AG04450 (cell line): ENCODE measurements at places on chromosomes 3 and 15.

DNA sequence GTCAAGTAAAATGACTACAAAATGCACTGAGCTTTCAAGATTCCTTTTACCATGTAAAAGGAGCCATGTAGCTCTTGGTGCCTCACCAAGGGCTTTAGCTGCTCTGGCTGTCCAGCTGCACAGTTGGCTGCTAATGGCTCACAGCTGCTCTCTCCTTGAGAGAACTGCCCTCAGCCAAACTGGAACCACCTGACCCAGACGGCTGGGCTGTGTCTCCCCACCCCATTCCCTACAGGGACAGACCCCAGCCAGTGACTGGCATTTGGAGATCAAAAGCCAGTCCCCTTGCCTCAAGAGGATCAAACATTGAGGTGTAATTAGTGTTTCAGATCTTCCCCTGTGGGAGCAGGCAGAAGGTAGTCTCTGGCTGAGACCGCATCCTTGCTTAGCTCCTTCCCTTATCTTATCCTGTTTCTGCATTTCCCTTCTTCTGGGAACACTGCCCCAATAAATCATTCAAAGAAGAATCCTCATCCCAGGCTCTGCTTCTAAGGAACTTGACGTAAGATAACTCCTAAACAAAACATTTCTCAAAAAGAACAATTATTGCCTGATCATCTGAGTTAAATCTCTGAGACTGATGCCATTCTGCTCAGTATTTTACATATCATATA lies 28.6 kb upstream of the UBE2E2 start:
- no peak for DNase-seq

DNA sequence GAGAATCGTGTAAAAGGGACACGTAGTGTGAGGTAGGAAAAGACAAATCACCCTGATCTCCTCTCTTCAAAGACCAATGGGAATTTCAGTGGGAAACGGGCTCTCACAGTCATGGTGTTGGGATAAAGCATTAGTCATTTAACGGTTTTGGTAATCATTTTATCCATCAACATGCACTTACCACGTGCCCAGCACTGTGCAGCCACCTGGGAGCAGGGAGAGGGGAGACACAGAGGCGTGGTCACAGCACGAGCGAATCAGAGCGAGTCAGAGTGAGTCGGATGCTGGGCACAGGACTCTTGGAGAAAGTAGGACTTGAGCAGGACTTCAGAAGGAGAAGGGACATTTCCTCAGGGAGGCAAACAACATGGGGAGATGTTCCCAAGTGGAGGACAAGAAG lies 130.8 kb downstream of the MINAR1 start:
- DNase-seq: no peak

DNA sequence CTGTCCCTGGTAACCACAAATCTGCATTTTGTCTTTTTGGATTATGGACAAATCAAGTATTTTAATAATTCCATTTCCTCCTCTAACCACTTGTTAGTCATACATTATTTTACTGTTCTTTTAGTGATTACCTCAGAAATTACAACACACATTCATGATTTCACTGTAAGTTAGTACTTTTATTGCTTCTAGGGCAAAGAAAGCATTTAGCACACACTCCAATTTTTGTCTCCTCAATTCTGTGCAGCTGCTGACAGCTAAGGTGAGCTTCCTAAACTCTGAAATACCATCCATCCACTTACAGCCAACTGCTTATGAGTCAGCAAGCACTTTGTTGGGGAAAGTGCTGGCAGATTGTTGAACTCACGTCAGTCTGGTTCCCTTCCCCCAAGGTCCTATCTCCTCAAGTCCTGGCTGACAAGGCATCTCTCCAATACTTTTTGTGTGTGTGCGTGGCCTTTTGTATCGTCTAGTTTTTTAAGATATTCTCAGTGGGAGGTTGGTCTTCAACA lies 49.4 kb upstream of the TNFAIP8L3 start:
- DNase-seq: peak; percentile 20

- DNase-seq: no peak
These were observed 150.6 kb downstream of the ADAMTS17 start for GRCh38 chr15:100191161-100191560.

DNA sequence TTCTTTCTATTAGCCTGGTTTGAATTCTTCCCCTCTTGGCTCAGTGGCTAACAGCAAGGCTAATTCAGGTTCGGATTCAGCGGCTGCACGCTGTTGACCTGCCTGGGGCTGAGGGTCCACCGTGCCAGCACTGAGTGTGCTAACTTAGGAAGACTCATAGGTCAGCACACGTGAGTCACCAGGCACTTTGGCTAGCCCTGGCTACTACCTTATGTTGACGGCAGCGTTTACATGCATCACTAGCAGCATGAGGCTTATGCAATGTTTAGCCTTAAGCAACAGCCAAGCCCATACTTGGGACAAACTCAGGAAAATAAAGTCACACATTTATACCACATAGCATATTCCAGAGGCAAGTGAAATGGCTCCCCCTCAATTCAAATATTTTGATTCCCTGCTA lies 137.7 kb downstream of the RAB11A start:
- no peak for DNase-seq

- DNase-seq: no peak
These were observed 23.5 kb upstream of the SLC4A7 start for GRCh38 chr3:27507515-27508266.

- no peak for DNase-seq
These were observed 1.8 kb downstream of the FETUB start for GRCh38 chr3:186642014-186642413.

- no peak for DNase-seq
These were observed 87.6 kb upstream of the ACP3 start for GRCh38 chr3:132229641-132230040.

GRCh38 chr15:68725736-68726135 lies 95.0 kb downstream of the ANP32A start:
- no peak for DNase-seq

DNA sequence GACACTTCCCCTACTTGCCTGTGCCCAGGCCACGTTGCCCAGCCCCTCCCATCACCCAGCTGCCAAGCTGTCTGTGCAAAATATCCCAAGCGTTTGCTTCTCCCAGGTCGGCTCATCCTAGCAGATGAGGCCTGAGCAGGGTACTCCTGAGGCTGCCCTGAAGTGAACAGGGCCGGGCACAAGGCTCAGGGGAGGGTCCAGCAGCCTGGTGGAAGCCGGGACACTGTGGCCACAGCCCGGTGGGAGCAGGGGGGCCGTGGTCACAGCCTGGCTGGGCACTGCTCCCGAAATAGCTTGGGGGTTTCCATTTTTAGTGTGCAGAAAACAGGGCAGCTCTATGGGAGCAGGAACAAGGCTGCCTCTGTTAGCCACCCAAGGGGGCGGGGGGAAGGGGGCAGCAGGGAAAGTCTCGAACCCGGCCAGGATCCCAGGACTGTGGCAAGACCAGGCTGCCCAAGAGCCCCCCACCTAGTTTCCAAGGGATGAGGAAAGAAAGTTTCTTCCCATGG lies 3.4 kb downstream of the PLXNB1 start:
- no peak for DNase-seq

- DNase-seq: no peak
These were observed 551 bp downstream of the PML start for GRCh38 chr15:73994912-73995622.

GRCh38 chr3:63228677-63229076 lies 49.4 kb upstream of the SYNPR start:
- DNase-seq: no peak

- peak; percentile 91 for DNase-seq
These were observed 393.6 kb downstream of the OTOL1 start for GRCh38 chr3:161890147-161890625.

DNA sequence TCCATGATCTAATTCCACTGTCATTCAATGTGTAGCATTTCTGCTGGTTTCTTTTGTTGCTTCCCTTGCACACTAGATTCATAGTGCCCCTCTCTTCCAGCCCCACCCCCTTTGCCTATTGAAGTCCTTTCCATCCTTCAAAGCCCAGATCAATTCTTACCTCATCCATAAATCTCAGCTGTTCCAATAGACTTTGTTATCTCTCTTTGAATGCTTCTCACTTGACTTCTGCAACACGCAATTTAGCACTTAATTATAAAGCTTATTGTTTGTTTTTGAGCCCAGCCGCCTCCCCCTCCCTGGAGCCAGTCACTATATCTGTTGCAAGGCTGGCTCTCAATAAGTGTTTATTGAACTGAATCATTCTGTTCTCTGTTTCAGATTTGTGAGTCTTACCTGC lies 174.6 kb upstream of the TBL1XR1 start:
- DNase-seq: no peak

DNA sequence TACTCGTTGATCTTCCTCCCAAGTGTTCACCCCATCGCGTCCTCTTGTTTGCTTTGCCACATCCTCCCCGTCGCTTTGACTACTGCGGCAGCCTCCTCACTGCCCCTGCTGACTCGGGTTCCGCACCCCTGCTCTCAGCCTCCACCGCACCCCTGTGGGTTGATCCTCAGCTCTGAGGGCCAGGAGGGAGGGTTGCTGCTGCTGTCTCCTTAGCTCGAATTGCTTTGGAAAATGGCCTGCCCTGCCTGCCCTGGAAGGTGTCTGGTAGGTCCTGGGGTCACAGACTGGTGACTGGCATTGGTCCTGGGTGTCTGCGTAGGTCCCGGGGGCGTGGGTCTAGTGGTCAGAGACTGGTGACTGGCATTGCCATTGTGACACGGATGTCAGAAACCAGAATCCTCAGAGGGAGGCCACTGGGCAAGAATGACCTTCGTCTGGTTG lies 9.4 kb downstream of the MUC4 start:
- no peak for DNase-seq

DNA sequence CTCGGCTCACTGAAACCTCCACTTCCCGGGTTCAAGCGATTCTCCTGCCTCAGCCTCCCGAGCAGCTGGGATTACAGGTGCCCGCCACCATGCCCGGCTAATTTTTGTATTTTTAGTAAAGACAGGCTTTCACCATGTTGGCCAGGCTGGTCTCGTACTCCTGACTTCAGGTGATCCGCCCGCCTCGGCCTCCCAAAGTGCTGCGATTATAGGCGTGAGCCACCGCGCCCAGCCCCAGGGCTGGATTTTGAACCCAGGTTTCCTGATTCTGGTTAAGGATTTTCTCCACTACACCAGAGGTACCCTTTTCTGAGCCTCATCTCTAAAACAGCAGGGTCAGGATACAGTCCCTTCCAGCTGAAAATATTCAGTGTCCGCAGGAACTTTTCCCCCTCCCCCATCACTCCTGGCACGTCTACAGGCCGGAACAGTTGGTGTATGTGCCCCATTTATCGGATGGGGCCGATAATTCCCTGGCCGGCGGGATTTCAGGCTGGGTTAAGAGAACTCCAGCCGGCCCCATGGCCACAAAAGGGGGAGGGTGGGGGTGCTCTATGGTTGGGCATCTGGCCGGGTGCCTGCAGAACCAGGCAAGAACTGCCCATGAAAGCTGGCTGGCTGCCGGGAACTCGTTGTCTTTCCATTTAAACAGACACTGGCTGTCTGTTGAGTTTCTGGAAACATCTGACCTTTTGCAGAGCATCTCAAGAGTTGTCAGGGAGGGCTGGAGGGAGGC lies 26.8 kb upstream of the SEMA4B start:
- no peak for DNase-seq

DNA sequence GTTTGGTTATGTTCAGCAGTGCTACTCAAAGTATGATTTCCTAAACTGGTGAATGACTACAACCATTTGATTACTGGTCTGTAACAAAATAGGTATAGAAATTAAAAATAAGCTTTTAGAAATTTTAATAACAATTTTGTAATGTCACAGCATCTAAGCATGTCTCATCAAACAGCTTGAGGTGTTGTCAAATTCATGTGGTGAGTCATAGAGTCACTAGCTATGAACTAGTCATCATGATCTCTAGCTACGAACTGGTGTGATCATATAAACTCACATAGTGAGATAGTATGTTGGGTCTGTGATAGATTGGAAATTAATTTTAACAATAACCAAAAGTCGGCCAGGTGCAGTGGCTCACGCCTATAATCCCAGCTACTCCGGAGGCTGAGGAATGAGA lies 213.9 kb upstream of the RBMS3 start:
- no peak for DNase-seq

- DNase-seq: no peak
These were observed 202.8 kb upstream of the MRPL3 start for GRCh38 chr3:131705558-131706051.
